ENCODE measurements at places on chromosomes 7 and 10.

- no peak for DNase-seq
Observed at GRCh38 chr7:94888551-94888950, 18.8 kb upstream of the PPP1R9A start.

DNA sequence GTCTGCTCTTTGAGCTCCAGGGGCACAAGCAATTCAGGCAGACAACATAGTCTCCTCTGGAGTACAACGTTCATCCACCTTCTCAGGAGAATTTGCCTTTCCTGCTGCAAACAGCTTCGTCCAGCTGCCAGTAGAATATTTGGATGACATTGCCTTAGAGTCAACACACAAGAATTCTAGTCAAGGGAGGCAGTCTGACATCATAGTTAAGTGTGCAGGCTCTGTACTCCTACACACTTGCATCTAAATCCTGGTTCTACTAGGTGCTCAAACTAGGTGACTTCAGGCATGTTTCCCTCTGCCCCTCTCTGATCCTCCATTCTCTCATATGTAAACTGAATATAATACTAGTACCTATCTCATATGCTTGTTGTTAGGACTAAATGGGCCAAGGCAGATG is 314.8 kb downstream of the HPSE2 start:
- no peak for DNase-seq

GRCh38 chr7:102412548-102412947 is 16.4 kb downstream of the PRKRIP1 start:
- DNase-seq, result peak; percentile 20

DNA sequence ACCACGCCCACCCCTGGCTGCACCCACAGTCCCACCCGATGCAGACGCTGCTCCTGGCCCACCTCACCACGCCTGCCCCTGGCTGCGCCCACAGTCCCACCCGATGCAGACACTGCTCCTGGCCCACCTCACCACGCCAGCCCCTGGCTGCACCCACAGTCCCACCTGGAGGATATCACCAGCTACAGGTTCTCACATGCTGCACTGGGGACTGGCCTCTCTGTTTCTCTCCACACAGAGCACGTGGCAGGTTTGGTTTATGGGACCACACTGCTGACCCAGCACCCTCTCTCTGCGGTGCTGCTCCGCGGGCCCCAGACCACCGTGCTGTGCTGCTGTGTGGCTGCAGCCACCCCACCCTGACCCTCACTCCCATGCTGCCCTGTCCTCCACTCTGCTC is 120.9 kb downstream of the VIPR2 start:
- DNase-seq, result no peak

GRCh38 chr7:117975476-117975875 is 102.2 kb upstream of the CTTNBP2 start:
- DNase-seq, result no peak

- no peak for DNase-seq
Observed at GRCh38 chr10:96244354-96244753, 27.0 kb downstream of the BLNK start.

GRCh38 chr7:158369290-158369689 is 218.3 kb downstream of the PTPRN2 start:
- no peak for DNase-seq

DNA sequence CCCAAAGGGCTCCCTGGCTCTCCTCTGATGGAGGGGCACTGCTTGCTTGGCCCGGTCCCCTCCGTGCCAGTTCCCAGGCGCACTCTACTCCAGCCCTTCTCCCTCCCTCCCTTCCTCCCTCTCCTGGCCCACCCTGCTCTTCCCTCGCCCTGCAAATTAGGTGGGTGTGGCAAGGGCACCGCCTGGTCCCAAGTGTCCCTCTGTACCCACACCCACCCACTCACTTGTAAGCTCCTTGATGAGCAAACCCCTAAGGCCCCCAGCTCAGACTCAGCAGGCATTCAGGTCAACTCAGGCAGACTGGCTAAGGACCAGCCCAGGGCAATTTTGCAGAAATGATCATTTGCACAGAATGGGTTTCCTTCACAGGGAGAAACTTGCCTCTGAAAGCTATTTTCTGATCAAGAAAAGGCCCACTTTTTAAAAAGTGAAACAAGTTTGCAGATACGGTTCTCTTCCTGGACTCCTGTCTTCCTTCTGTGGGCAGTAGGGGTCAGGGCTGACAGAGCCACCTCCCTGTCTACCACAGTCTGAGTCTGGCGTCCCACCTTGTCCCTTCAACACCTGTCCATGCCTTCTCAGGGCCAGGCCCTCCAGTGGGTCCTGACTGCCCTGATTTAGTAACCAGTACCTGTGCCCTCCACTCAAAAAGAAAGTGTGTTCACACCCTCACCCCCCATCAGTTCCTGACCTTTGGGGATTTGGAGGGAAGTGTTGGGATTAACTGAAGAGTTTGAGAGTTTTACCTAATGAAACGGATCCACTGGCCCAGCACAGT is 28.3 kb downstream of the C10orf71 start:
- no peak for DNase-seq

- DNase-seq, result no peak
Observed at GRCh38 chr10:129877773-129878371, 86.2 kb downstream of the EBF3 start.

GRCh38 chr7:1227814-1228544 is 4.7 kb upstream of the UNCX start:
- DNase-seq, result no peak

GRCh38 chr7:132169730-132170129 is 406.5 kb downstream of the PLXNA4 start:
- DNase-seq, result no peak

DNA sequence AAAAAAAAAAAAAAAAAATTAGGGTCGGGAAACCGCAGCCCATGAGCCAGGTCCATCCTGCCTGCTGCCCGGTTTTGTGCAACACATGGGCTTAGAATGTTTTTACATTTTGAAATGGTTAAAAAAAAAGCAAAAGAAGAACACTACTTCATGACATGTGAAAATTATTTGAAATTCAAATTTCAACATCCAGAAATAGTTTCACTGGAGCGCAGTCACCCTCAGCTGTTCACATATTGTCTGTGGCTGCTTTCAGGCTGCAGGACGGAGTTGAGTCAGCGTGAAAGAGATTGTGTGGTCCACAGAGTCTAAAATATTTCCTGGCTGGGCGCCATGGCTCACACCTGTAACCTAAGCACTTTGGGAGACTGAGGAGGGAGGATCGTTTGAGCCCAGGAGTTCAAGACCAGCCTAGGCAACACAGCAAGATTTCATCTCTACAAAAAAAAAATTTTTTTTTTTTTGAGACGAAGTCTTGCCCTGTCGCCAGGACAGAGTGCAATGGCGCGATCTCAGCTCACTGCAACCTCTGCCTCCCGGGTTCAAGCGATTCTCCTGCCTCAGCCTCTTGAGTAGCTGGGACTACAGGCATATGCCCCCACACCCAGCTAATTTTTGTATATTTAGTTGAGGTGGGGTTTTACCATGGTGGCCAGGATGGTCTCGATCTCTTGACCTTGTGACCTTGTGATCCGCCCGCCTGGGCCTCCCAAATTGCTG is 63.9 kb upstream of the ECHDC3 start:
- peak; percentile 94 for DNase-seq

DNA sequence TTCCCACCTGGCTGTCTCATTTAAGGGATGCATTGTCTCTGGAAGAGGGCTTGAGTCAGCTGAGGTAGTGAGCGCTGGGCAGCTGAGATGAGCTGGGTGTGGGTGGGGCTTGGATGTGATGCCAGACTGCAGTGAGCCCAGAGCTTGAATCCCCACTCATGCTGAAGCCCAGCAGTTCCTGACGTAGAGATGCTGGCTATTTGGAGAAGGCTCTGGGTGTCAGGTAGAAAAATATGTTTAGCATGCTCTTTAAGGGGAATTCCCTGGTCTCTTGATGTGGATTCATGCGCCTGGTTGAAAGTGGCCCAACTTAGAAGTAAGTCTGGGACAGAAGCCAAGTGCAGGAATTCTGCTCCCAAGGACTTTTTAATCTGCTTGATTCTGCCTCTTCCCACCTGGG is 241.5 kb upstream of the IGFBP3 start:
- no peak for DNase-seq

DNA sequence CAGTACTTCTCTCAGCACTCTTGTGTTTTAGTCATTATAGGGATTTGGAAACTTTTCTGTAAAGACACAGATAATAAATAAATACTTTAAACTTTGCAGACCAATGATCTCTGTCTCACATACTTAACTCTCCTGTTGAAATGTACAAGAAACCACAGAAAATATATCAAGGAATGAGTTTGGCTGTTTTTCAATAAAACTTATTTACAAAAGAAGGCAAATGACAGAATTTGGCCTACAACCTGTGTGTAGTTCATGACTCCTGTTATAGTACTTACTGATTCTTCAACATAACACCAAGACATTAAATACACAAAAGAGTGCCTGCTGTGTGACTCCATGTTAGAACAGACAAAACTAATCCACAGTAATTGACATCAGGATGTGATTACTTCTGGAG is 510.0 kb upstream of the PHF14 start:
- no peak for DNase-seq

GRCh38 chr7:150850273-150850672 is 2.0 kb upstream of the AOC1 start:
- DNase-seq, result no peak

DNA sequence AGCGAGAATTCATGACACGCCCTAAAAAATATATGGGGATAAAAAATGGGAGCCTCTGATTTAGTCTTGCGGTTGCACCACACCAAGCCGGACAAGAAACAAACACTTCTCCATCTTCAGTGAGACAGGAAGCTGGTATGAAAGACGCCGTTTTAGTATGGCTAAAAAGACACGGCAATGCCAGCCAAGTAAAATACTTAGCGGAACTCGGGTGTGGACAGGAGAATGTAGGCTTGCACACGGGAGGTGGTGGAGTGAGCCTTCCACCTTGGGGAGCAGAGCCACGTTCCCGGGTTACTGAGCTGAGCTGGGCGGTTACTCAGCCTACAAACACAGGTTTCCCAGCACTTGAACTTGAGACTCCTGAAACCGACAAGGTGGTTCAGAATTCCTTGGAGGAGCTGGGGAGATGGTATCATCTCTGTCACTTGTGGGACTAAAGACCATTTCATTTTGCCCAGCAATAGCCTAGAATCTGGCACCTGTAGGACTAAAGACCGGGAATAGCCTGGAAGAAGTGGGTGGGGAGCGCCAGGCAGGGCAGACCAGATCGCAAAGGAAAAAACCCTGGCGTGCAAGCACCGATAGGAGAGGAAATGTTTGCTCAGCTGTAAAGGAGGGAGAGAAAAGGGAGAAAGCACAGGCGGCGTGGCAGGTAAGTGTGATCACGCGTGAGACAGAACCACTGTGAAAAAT is 34.8 kb upstream of the SEPHS1 start:
- no peak for DNase-seq

GRCh38 chr7:73717991-73718405 is 1.5 kb downstream of the STX1A start:
- DNase-seq, result no peak

DNA sequence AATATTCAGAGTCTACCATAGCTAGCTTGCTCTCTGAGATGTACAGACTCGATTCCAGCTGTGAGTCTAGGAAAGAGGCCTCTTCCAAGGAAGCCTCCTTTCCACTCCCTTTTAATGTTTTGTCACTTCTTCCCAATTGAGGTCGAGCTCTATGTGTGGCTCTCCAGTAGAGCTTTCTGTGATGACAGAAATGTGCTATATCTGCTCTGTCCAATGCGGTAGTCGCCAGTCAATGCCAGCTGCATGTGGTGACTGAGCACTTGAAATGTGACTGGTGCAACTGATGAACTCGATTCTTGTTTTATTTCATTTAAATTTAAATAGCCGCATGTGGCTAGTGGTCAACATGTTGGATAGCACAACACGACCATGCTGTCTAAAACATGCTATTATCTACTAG is 387.0 kb upstream of the NRP1 start:
- DNase-seq, result no peak

- no peak for DNase-seq
Observed at GRCh38 chr7:116966601-116967000, 13.3 kb downstream of the ST7 start.

- DNase-seq, result no peak
Observed at GRCh38 chr10:95026461-95026860, 42.8 kb downstream of the CYP2C8 start.

- peak; percentile 37 for DNase-seq
Observed at GRCh38 chr7:118755067-118755625, 530.6 kb downstream of the ANKRD7 start.

- DNase-seq, result peak; percentile 57
Observed at GRCh38 chr10:91796331-91797047, 1.7 kb upstream of the TNKS2 start.

DNA sequence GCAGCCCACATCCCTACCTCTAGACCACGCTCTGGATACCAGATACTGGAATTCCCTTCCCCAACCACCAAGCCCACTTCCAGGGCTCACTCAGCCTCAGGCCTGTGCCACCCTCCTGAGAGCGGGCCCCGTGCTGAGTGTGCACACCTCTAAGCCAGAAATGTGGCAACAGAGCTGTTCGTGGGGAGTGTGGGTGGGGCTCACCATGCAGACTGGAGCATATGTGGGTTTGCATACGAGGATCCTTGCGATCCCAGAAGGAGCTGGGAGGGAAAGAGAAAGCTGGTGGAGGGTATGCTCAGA is 13.0 kb upstream of the LIMK1 start:
- no peak for DNase-seq

- no peak for DNase-seq
Observed at GRCh38 chr7:73701357-73701995, 18.0 kb downstream of the STX1A start.

GRCh38 chr7:151168003-151168786 is 701 bp upstream of the GBX1 start:
- peak; percentile 52 for DNase-seq

DNA sequence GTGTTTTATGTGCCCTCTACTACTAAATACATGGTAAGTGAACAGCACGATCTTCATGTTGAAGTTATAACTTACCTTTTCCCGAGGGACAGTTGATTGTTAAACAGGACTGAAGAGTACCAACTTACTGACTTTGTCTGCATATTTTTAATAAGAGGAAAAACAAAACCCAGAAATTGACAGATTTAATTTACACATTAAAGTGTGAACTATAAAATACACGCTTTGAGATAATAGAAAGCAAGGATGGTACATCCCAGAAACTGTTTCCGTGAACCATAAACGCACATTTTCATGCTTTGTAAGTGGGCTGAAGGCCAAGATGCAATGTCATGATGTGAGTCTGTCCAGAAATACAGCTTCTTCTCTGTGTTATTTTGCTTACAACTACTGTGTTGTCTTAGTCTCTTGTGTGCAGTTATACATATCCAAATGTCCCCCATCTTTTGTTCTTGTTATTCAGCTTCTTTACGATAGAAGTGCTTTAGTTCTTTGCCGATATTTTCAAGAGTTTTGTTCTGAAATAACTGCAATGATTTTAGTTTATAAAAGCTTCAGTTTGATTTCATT is 190.1 kb downstream of the MLLT10 start:
- DNase-seq, result no peak

Measured in MM.1S (cell line).